ENCODE measurements at places on chromosomes 3 and 15. TPM values are rescaled to one million over a fixed set of nuclear protein-coding genes. Genes with fewer than 3 reads are reported as not detected.

The ZBBX gene
- not detected for total RNA-seq

The EID1 gene
- total RNA-seq: 68.8 TPM

The CCR5 gene
- total RNA-seq: 3.2 TPM

The VIPR1 gene
- total RNA-seq: 72.9 TPM

The AP2M1 gene
- 164 TPM for total RNA-seq

The GOLGA8G gene
- total RNA-seq: not detected

The RTP1 gene
- total RNA-seq: not detected

The MAP4 gene
- total RNA-seq: 80.6 TPM
